PC-3 (cell line): ENCODE measurements at places on chromosomes 2 and 18. TPM values are rescaled to one million over a fixed set of nuclear protein-coding genes. Genes with fewer than 3 reads are reported as not detected.

PLA2R1 gene
- total RNA-seq: 2.4 and 3.4 TPM in 2 replicates

CROCC2 gene
- total RNA-seq: not detected in 2 replicates

GPR39 gene
- total RNA-seq: 34.8 and 43.2 TPM in 2 replicates

- DNase-seq: no peak
These were observed 114.1 kb downstream of the ZNF516 start for GRCh38 chr18:76380791-76381405.

GRCh38 chr18:78144669-78145068 is 834.9 kb upstream of the SALL3 start:
- DNase-seq: no peak

GRCh38 chr2:45024600-45025291 is 15.5 kb upstream of the SIX2 start:
- peak; percentile 99 for DNase-seq
